Endothelial cell (in vitro differentiated cells): ENCODE measurements at places on chromosomes 12 and 14. TPM values are rescaled to one million over a fixed set of nuclear protein-coding genes. Genes with fewer than 3 reads are reported as not detected.

GRCh38 chr12:48356041-48356768 is 5.5 kb upstream of the ZNF641 start:
- no peaks in the 10 kb centered on the region for H3K36me3 ChIP-seq
- H3K4me1 ChIP-seq, result peaks cover 5% of the 10 kb centered on the region
- DNase-seq, result no peak
- H3K27ac ChIP-seq, result no peak overlapping the region

- H3K36me3 ChIP-seq, result peaks cover 7% of the 10 kb centered on the region
- H3K27ac ChIP-seq, result no peak overlapping the region
Measured at GRCh38 chr12:57133013-57133569, 4.8 kb downstream of the LRP1 start.

DNA sequence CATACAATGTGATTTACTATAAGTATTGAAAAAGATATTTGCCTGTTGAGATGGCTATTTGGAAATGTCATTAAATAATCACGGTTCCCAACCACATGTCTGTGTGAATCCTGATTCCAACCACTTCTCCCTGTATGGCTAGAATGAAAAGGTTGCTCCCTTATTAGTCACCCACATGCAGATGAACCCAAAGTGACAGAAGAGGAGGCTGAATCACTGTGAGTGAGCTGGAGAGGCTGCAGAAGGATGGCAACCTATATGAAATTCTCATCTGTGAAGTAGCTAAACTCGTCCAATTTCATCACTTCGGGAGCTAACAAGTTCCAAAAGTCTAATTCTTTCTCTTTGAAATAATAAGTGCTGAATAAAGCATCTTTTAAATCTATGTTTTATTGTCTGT is 300.5 kb downstream of the PRKD1 start:
- no peak overlapping the region for H3K27ac ChIP-seq
- no peak for DNase-seq
- H3K36me3 ChIP-seq, result no peaks in the 10 kb centered on the region
- no peaks in the 10 kb centered on the region for H3K27me3 ChIP-seq

- H3K36me3 ChIP-seq, result peaks cover 7% of the 10 kb centered on the region
- H3K4me3 ChIP-seq, result no peak overlapping the region
- peaks cover 38% of the 10 kb centered on the region for H3K4me1 ChIP-seq
Measured at GRCh38 chr12:105335856-105336255, 5.4 kb downstream of the C12orf75 start.

GRCh38 chr12:121003650-121004049 is 12.6 kb downstream of the C12orf43 start:
- peaks cover 21% of the 10 kb centered on the region for H3K36me3 ChIP-seq
- H3K4me1 ChIP-seq, result no peaks in the 10 kb centered on the region
- no peak for DNase-seq
- H3K4me3 ChIP-seq, result no peak overlapping the region
- H3K27me3 ChIP-seq, result peaks cover 6% of the 10 kb centered on the region

RPL10L gene
- not detected for total RNA-seq

GRCh38 chr12:2290091-2290490 is 237.3 kb downstream of the CACNA1C start:
- H3K27ac ChIP-seq, result no peak overlapping the region
- H3K4me3 ChIP-seq, result no peak overlapping the region
- peaks cover 2% of the 10 kb centered on the region for H3K27me3 ChIP-seq
- H3K4me1 ChIP-seq, result peaks cover 26% of the 10 kb centered on the region
- no peak for DNase-seq
- H3K36me3 ChIP-seq, result no peaks in the 10 kb centered on the region

DNA sequence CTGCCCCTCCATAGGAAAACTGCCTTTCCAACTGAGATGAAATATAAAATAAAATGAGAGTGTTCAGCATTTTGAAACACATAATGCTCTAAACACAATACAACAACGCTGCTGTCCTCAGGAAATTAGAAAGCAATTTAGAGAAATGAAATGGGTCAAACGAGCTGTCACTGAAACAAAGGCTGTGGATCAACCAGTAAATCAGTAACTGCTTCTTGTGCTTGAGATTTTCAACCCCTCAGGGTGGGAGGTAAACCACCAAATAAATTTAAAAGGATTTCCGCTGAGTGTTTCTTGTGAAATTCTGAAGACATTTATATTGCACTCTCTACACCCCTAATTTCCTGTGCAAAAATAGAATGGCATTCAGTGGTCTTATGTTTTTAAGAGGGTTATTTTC is 657.1 kb upstream of the SEL1L start:
- H3K27me3 ChIP-seq, result peaks cover 1% of the 10 kb centered on the region
- H3K4me3 ChIP-seq, result no peak overlapping the region
- H3K36me3 ChIP-seq, result no peaks in the 10 kb centered on the region
- DNase-seq, result no peak
- H3K27ac ChIP-seq, result no peak overlapping the region

CRIP1 gene
- 2.5 TPM for total RNA-seq

DNA sequence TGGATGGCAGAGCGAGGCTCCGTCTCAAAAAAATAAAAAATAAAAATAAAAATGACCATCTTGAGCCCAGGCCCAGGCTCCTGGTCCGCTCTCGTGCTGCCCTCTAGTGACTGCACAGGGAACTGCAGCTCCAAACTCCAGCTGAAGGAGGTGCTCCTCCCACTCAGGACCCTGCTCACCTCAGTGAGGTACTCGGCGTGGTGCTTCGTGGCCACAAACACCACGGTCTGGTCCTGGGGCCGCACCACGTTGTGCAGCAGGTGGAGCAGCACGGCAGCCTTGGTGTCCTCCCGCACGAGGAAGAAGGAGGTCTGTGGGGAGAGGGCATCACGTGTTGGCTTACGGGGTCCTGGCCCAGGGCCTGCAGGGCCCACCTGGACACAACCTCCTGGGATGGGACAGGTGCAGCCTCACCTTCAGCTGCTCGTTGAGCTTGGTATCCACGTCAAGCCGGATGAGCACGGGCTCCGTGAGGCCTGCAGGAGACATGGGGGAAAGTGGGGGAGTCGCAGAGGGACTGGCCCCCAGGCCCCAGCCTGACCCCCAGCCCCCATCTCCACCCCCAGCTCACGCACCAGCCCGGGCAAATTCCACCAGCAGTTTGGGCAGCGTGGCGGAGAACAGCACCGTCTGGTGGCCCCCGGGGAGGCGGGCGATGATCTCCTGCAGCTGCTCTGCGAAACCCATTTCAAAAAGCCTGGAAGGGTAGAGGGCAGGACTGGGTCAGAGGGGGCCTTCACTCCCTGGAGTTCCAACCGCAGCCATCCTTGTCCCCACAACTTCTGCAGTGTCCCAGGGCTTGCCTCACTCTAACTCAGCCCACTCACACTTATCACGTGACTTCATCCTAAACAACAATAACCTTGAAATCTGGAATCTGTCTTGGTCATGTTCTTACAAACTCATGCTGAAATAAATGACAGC is 10.6 kb downstream of the DDX54 start:
- peak; percentile 87 for DNase-seq
- H3K36me3 ChIP-seq, result peaks cover 47% of the 10 kb centered on the region
- H3K27me3 ChIP-seq, result peaks cover 3% of the 10 kb centered on the region
- no peak overlapping the region for H3K27ac ChIP-seq

DNA sequence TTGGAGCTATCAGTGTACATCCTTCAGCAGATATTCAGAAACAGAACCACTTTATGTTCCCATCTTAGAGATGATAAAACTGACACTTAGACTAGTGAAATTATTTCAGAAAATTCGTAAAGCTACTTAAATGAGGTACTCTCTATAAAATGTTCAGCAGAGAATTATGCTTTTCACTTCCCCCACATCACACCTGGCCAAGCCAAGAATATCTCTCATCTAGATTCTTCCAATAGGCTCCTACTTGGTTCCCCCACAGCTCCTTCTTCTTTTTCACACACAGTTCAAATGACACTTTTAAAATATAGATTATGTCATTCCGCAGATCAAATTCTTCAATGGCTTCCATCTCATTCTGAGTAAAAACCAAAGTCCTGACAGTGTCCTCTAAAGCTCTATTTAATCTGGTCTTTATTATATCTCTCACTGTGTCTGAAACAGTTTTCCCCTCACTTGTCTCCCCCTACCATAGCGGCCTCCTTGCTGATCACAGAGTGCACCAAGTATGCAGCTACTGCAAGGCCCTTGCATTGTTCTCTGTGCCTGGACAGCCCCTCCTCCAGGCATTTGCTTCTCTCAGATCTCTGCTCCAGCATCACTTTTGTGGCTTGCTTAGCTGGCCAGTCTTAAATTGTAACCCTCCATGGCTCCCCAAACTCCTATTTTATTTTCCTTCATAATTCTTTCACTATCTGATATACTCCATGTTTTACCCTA is 736.8 kb upstream of the USP15 start:
- DNase-seq, result no peak
- peaks cover 3% of the 10 kb centered on the region for H3K4me1 ChIP-seq
- no peak overlapping the region for H3K4me3 ChIP-seq
- no peaks in the 10 kb centered on the region for H3K36me3 ChIP-seq
- no peak overlapping the region for H3K27ac ChIP-seq

DNA sequence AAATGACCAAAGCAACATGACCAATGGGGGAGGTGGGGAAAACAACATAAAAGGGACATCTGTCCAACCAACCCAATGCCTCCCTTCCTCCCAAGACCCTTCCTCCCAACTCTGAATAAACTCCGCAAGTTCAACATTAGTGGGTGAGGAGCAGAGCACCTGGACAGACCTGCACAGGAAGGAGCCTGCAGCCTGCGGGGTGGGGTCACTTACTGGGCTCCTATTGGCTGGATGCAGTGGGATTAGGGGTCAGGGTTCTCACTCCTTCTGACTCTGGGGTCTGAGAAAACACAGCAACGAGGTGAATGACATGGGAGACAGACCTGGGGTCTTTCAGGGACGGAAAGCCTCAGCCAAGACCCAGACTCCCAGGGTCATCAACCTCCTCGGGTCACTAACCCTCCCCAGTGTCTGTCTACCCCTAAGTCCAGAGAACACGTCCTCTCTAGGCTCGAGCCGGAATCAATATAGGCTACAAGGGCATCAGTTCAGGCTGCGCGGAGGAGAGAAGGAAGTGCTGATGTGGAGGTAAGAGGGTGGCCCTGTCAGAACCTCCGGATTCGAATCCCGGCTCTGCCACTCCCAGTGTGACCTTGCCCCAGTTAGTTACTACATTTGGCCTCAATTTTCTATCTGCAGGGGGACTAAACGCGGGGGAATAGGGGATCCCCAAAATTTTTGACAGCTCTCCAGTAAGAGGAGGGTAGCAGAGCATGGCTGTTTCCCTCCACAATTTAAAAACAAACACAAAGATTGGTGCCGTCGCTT is 860 bp downstream of the NDRG2 start:
- no peak for DNase-seq
- H3K4me3 ChIP-seq, result peak overlapping the region; percentile 88
- peaks cover 32% of the 10 kb centered on the region for H3K4me1 ChIP-seq
- peaks cover 18% of the 10 kb centered on the region for H3K36me3 ChIP-seq

DNA sequence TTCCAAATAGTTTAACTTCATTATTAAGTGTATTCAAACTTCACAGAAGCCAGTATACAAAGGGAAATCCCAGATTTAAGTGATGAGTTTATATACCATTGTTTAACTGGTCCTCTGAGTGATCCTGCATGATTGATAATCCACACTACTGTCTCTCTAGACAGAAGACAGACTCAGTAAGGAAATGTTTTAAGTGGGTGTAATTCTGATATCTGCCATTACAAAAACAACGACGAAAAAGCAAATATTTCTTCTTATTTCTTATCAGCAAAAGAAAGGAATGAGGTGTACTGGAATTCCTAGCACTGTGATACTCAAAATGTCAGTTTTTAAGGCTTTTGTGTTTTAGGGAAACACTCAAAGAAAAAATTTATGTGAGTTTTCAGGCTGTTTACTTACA is 127.5 kb downstream of the GPHN start:
- H3K4me3 ChIP-seq, result no peak overlapping the region
- H3K27me3 ChIP-seq, result no peaks in the 10 kb centered on the region
- no peaks in the 10 kb centered on the region for H3K36me3 ChIP-seq
- no peak for DNase-seq

TMEM63C gene
- 6.6 TPM for total RNA-seq

DNA sequence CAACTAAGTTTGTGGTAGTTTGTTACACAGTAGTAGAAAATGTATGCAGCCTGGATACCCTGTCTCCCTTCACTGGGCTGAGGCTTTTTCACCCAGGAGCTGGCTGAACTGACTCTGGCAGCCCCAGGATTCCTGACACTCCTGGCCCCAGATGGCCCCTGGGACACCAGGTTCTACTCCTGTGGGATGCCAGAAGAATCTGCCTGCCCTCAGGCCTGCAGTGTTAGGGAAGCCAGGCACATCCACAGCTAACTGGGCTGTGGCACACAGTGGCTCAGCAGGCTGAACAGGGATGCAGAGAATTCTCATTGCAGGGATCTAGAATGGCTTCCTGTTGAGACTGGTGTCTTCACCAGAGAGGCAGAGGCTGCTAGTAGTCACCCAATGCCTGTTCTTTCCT is 8.5 kb downstream of the IFI27 start:
- DNase-seq, result no peak
- peaks cover 10% of the 10 kb centered on the region for H3K27me3 ChIP-seq
- H3K27ac ChIP-seq, result no peak overlapping the region
- H3K4me1 ChIP-seq, result no peaks in the 10 kb centered on the region
- no peak overlapping the region for H3K4me3 ChIP-seq

GRCh38 chr12:65826353-65827171 is 2.3 kb downstream of the HMGA2 start:
- H3K4me3 ChIP-seq, result peak overlapping the region; percentile 95
- peak overlapping the region; percentile 85 for H3K27ac ChIP-seq
- no peak for DNase-seq
- peaks cover 41% of the 10 kb centered on the region for H3K4me1 ChIP-seq

- no peak for DNase-seq
- H3K27ac ChIP-seq, result no peak overlapping the region
- no peak overlapping the region for H3K4me3 ChIP-seq
- H3K27me3 ChIP-seq, result no peaks in the 10 kb centered on the region
Measured at GRCh38 chr12:17456486-17456885, 633.5 kb downstream of the RERGL start.

DNA sequence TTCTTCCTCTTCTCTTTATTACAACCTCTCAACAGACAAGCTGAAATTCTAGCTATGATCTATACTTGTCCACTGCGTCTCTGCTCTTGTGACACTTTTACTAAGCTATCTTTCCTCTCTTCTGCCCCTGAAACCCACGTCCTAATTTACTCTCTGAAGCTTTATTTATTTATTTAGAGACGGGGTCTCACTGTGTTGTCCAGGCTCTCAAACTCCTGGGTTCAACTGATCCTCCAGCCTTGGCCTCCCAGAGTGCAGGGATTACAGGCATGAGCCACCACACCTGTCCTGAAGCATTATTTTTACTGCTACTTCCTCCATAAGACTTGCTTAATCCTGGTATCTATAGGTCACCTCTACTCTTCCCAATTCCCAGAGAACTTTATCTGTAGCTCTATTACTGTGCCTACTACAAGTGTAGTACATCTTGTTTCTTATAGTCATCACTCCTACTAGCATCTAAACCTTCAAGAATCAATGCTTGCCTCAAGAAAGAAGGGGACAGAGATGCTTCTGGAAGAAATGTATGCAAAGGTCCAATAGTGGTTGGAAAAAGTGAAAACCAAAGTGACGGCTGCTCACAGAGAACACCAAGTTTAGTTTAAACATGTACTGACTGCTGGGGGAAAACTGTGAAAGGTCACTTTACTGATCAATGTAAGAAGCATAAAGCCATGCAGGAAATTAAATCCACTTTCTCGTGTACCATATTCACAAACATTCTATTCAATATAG is 61.3 kb downstream of the MED13L start:
- H3K4me1 ChIP-seq, result peaks cover 16% of the 10 kb centered on the region
- no peak overlapping the region for H3K4me3 ChIP-seq
- H3K27ac ChIP-seq, result peak overlapping the region; percentile 18
- no peak for DNase-seq
- H3K36me3 ChIP-seq, result no peaks in the 10 kb centered on the region

IQSEC3 gene
- total RNA-seq, result 13.2 TPM

- no peak overlapping the region for H3K4me3 ChIP-seq
- H3K27ac ChIP-seq, result no peak overlapping the region
- no peaks in the 10 kb centered on the region for H3K36me3 ChIP-seq
- no peak for DNase-seq
Measured at GRCh38 chr12:117421068-117421752, 59.8 kb upstream of the NOS1 start.
